Breast epithelium (tissue), 4 donors: ENCODE measurements at places on chromosomes 3 and 15. TPM values are rescaled to one million over a fixed set of nuclear protein-coding genes. Genes with fewer than 3 reads are reported as not detected.

Gene PARP14
- 42.9 TPM for total RNA-seq

Gene FETUB
- total RNA-seq: not detected

Gene PEAK1
- total RNA-seq: 48.5 TPM

Gene ROPN1
- total RNA-seq: 2.3 TPM

DNA sequence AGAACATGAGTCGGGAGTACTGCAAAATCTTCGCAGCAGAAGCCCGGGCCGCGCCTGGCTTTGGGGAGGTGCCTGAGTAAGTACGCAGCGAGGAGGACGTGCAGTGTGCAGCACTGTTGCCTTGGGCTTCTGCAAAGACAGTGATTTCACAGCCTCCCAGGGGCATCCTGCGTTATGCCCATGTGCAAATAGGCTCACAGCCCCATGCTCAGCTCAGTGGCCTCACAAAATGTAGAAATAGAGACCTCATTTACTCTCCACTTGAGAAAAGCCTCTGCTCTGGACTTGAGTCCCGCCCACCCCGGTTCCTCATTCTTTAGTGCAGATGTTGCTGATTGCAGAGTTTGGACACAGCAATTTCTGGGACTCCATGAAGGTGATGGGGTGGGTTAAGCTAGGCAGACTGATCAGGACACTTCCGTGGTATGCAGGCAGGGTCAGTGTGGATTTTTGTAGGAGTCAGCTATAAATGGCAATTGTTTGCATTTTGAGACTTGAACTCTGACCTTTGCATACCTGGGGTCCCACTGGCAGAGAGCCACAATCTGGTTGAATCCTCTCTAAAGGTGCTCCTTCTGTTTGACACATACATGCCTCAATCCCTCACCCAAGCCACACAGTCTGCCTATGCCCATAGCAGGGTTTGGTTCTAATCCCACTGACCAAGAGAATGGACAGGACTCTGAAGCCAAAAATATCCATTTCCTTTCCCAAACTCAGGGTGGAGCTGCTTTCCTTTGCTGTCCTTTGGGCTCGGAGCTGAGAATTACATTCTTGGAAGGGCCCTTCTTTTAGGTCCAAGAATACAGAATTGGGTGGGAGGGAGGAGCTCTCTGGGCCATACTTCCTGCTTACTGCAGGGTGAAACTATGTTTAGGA, 20.7 kb upstream of the SLC28A1 start:
- H3K4me3 ChIP-seq: no peak overlapping the region
- no peaks in the 10 kb centered on the region for H3K27me3 ChIP-seq
- no peaks in the 10 kb centered on the region for H3K36me3 ChIP-seq
- H3K27ac ChIP-seq: peak overlapping the region; percentile 17

GRCh38 chr15:62913246-62913645, 129.3 kb upstream of the TPM1 start:
- no peak overlapping the region for H3K27ac ChIP-seq
- H3K4me1 ChIP-seq: no peaks in the 10 kb centered on the region
- H3K4me3 ChIP-seq: no peak overlapping the region
- H3K27me3 ChIP-seq: no peaks in the 10 kb centered on the region

DNA sequence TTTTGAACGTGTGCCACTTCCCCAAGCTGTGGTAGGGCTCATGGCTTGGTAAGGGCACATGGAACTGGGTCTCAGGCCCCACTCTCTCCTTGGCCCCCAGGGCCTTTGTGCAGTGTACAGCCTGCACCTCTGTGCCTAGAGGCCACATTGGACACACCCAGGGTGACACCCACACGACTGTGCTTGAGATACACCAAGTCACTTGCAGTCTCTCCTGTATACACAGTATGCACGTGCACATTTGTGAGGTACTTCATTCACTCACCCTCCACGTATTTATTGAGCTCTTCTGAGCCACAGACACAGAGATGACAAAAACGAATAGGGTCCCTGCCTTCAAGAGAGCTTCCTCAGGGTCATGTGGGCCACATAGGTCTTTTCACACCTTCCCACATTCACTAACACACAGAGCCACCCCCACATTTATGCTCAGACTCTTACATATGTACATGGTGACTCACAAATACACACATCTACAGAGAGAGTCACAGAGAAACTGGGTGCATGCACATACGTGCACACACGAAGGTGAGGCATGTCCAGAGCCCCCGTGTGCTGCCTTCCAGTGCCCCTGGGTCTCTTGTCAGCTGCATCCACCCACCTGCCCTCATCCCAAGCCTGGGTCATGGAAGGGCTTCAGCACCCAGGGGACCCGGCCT, 9.8 kb upstream of the TMEM115 start:
- no peak overlapping the region for H3K27ac ChIP-seq
- no peaks in the 10 kb centered on the region for H3K4me1 ChIP-seq
- H3K36me3 ChIP-seq: no peaks in the 10 kb centered on the region
- H3K4me3 ChIP-seq: no peak overlapping the region
- no peaks in the 10 kb centered on the region for H3K27me3 ChIP-seq
- DNase-seq: no peak

- DNase-seq: no peak
- H3K4me1 ChIP-seq: no peaks in the 10 kb centered on the region
- peak overlapping the region; percentile 92 for H3K4me3 ChIP-seq
- H3K27me3 ChIP-seq: peaks cover 43% of the 10 kb centered on the region
Measured at GRCh38 chr3:158109295-158109803, 540 bp upstream of the RSRC1 start.

- no peaks in the 10 kb centered on the region for H3K27me3 ChIP-seq
- DNase-seq: no peak
- no peak overlapping the region for H3K4me3 ChIP-seq
- peak overlapping the region; percentile 43 for H3K27ac ChIP-seq
Measured at GRCh38 chr3:52313774-52314188, 2.3 kb upstream of the DNAH1 start.

- no peak overlapping the region for H3K27ac ChIP-seq
- H3K27me3 ChIP-seq: no peaks in the 10 kb centered on the region
- H3K36me3 ChIP-seq: no peaks in the 10 kb centered on the region
- no peaks in the 10 kb centered on the region for H3K4me1 ChIP-seq
- H3K4me3 ChIP-seq: no peak overlapping the region
Measured at GRCh38 chr15:54594115-54594514, 602.6 kb downstream of the RSL24D1 start.

GRCh38 chr3:100257586-100257985, 3.2 kb upstream of the TBC1D23 start:
- no peak overlapping the region for H3K4me3 ChIP-seq
- peaks cover 7% of the 10 kb centered on the region for H3K4me1 ChIP-seq
- no peaks in the 10 kb centered on the region for H3K36me3 ChIP-seq
- no peak for DNase-seq
- no peak overlapping the region for H3K27ac ChIP-seq
- H3K27me3 ChIP-seq: no peaks in the 10 kb centered on the region
